ENCODE measurements at places on chromosomes 4 and X. TPM values are rescaled to one million over a fixed set of nuclear protein-coding genes. Genes with fewer than 3 reads are reported as not detected.

Gene WDR17
- total RNA-seq, result 0.40 TPM

Gene CRLF2
- total RNA-seq, result 0.31 TPM

Gene TET2
- 35.8 TPM for total RNA-seq

Gene ZNF275
- 2.3 TPM for total RNA-seq

Gene GPC3
- total RNA-seq, result 10.9 TPM

Gene STX18
- total RNA-seq, result 16.1 TPM

Gene IL3RA
- total RNA-seq, result 4.2 TPM

GRCh38 chrX:72026341-72027023, 105.2 kb downstream of the RTL5 start:
- no peak overlapping the region for H3K4me3 ChIP-seq
- no peaks in the 10 kb centered on the region for H3K27me3 ChIP-seq
- H3K4me1 ChIP-seq, result peaks cover 3% of the 10 kb centered on the region
- no peaks in the 10 kb centered on the region for H3K36me3 ChIP-seq

- DNase-seq, result no peak
- no peaks in the 10 kb centered on the region for H3K27me3 ChIP-seq
- H3K36me3 ChIP-seq, result no peaks in the 10 kb centered on the region
- H3K27ac ChIP-seq, result no peak overlapping the region
- peaks cover 25% of the 10 kb centered on the region for H3K4me1 ChIP-seq
Measured at GRCh38 chr4:158129694-158130093, 43.1 kb downstream of the GASK1B start.

DNA sequence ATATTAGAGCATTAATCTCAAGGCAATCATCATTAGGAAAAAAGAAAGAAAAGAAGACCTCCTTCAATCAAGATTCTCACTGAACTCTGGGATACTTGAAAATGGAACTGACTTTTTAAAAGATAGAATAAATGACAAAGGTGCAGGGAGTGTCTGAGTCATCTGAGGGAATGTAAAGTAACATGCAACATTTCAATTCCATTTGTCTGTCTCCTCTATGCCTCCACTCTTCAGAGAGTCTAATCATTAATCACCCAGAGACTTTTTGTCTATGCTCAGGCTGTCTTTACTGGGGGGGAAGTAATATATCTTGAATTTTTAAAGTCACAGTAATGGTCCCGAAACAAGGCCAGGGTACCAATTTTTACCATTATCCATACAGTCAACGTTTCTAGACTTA, 55.0 kb upstream of the PACRGL start:
- no peaks in the 10 kb centered on the region for H3K4me1 ChIP-seq
- H3K27me3 ChIP-seq, result no peaks in the 10 kb centered on the region
- no peaks in the 10 kb centered on the region for H3K36me3 ChIP-seq
- no peak overlapping the region for H3K4me3 ChIP-seq

- no peak overlapping the region for H3K4me3 ChIP-seq
- no peaks in the 10 kb centered on the region for H3K27me3 ChIP-seq
- H3K36me3 ChIP-seq, result no peaks in the 10 kb centered on the region
- no peaks in the 10 kb centered on the region for H3K4me1 ChIP-seq
- peak overlapping the region; percentile 45 for H3K27ac ChIP-seq
Measured at GRCh38 chrX:103442536-103442901, 66.2 kb downstream of the BEX3 start.

DNA sequence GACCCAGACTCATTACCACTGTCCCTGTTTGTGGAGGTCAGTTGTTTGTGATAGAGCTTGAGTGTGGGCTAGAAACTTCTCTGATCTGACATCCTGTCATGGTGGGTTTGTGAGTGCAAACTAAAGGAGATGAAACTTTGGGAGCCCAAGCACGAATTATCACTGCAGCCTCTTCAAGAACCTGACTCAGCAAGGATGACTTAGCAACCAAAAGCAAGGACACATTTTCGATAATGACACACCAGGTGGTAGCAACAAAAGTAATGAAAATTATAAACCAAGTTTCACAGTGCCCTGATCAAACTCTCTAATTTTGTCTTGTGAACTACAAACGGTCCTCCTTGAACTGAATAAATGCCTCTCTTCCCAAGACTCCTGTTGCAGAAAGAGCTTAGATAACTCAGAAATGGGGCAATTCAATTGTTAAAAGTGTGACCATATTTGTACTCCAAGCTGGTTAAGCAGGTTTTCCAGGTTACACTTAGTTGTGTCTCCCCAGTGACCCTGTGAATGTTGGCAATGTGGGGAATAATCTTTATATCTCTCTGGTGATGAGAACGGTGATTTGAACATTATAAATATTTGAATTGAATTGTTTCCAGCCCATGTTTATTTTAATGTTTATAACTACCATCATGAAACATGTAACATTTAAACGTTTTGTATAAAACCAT, 52.6 kb upstream of the ATP8A1 start:
- H3K4me1 ChIP-seq, result no peaks in the 10 kb centered on the region
- no peak overlapping the region for H3K27ac ChIP-seq
- DNase-seq, result no peak
- H3K27me3 ChIP-seq, result no peaks in the 10 kb centered on the region

- no peak overlapping the region for H3K27ac ChIP-seq
- H3K4me3 ChIP-seq, result no peak overlapping the region
- H3K36me3 ChIP-seq, result no peaks in the 10 kb centered on the region
- no peaks in the 10 kb centered on the region for H3K27me3 ChIP-seq
- no peaks in the 10 kb centered on the region for H3K4me1 ChIP-seq
Measured at GRCh38 chr4:134320048-134320447, 118.5 kb upstream of the PABPC4L start.

GRCh38 chr4:67125636-67126514, 419.4 kb downstream of the CENPC start:
- no peaks in the 10 kb centered on the region for H3K27me3 ChIP-seq
- DNase-seq, result no peak
- H3K4me1 ChIP-seq, result no peaks in the 10 kb centered on the region
- H3K4me3 ChIP-seq, result no peak overlapping the region
- no peaks in the 10 kb centered on the region for H3K36me3 ChIP-seq
- no peak overlapping the region for H3K27ac ChIP-seq

DNA sequence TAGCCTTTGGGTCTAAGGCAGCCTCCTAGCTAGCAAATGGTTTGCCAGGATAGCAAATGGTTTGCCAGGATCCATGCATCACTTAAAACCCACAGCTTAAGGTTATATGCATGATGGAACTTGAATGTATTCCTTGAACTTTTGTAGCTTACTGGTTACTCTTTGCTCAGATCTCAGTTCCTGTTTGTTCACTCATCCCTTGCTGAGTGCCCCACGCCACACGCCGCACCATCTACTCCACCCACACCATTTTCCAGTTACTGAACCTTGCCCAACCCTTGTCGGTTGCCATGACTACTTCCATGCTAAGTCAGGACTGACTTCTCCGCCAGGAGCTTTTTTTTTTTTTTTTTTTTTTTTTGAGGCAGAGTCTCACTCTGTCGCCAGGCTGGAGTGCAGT, 29.5 kb upstream of the XIAP start:
- no peaks in the 10 kb centered on the region for H3K27me3 ChIP-seq
- DNase-seq, result no peak
- no peak overlapping the region for H3K4me3 ChIP-seq
- no peak overlapping the region for H3K27ac ChIP-seq

GRCh38 chrX:37993837-37994619, 12.3 kb upstream of the SYTL5 start:
- no peak for DNase-seq
- no peaks in the 10 kb centered on the region for H3K4me1 ChIP-seq
- no peak overlapping the region for H3K4me3 ChIP-seq
- H3K36me3 ChIP-seq, result no peaks in the 10 kb centered on the region

DNA sequence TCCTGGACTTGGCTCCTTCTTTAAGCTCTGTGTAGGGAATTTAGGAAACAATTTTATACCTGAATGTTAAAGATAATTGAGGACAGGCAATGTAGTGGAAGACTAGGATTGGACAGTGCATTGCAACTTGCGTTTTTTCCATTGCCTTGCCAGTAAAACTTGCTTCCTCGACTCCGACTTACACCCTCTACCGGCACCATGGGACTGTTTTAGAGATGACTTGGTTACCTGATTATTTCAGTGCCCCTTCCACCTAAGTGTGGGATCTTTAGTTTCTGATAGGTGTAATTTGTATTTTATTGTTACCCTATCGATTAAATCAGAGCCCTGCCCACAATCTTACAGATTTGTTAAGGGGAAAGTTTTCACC, 1.2 kb downstream of the PRPS1 start:
- H3K4me3 ChIP-seq, result peak overlapping the region; percentile 60
- peaks cover 5% of the 10 kb centered on the region for H3K4me1 ChIP-seq
- H3K27me3 ChIP-seq, result no peaks in the 10 kb centered on the region
- no peak for DNase-seq

DNA sequence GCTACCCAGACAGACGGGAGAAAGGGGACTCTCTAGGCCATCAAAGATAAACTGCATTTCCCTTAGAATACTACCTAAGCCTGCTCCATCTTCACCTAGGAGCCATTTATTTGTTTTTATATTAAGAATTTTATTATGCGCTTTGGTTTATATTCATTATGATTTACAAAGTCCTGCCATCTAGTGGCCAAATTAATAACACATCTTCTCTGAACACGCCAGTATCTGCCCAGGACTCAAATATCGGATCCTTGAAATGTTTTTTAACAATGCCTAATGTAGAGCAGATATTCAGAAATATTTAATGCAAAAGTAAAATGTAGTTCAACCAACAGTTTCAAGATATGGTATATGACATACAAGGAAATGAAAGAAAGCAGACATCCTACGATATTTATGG, 20.8 kb upstream of the PRPS2 start:
- no peaks in the 10 kb centered on the region for H3K27me3 ChIP-seq
- H3K36me3 ChIP-seq, result no peaks in the 10 kb centered on the region
- no peaks in the 10 kb centered on the region for H3K4me1 ChIP-seq
- H3K4me3 ChIP-seq, result no peak overlapping the region
- DNase-seq, result no peak
- H3K27ac ChIP-seq, result no peak overlapping the region

DNA sequence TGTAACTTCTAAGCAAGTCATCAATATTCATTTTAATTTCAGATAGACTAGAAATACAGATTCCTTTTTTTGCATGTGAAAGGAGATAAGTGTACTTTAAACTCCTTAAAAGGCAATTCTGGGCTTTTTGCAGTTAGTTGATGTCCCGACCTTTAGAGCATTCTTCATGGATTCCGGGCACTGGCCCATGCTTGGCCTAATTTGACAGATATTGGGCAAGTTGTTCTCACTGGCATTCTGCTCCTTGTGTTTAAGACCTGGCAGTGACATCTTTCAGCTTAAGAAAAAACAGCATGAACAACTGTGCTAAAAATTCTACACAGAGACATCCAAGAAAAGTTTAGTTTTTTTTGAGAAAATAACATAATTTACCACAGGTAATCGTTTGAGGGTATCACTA, 1037.2 kb downstream of the PCDH18 start:
- no peak overlapping the region for H3K4me3 ChIP-seq
- no peaks in the 10 kb centered on the region for H3K4me1 ChIP-seq
- DNase-seq, result no peak
- no peak overlapping the region for H3K27ac ChIP-seq
- H3K27me3 ChIP-seq, result no peaks in the 10 kb centered on the region
- H3K36me3 ChIP-seq, result no peaks in the 10 kb centered on the region

DNA sequence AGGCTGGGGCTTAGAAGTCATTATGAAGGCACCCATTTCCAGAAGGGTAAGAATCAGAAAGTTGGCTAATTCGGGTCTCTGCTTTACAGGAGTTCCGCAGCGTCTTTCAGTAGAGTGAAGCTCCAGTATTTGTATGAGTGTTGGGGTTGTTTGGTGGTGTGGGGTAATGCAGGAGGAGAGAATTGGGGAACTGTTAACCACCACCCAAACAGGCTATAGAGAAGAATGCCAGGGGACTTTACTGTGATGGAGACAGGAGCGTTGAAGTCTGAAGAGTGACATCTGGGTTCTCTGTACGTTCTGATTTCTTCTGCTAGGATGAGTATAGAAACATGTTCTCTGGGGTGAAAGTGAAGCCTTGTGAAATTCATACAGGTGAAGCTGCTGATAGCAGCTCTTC, 96.3 kb downstream of the TBL1X start:
- H3K27me3 ChIP-seq, result no peaks in the 10 kb centered on the region
- H3K27ac ChIP-seq, result no peak overlapping the region
- no peaks in the 10 kb centered on the region for H3K36me3 ChIP-seq
- peaks cover 4% of the 10 kb centered on the region for H3K4me1 ChIP-seq
- no peak for DNase-seq
- no peak overlapping the region for H3K4me3 ChIP-seq

- H3K4me3 ChIP-seq, result no peak overlapping the region
- H3K36me3 ChIP-seq, result no peaks in the 10 kb centered on the region
- no peak for DNase-seq
- no peak overlapping the region for H3K27ac ChIP-seq
- H3K4me1 ChIP-seq, result no peaks in the 10 kb centered on the region
- no peaks in the 10 kb centered on the region for H3K27me3 ChIP-seq
Measured at GRCh38 chrX:110374559-110374958, 15.9 kb downstream of the RTL9 start.

DNA sequence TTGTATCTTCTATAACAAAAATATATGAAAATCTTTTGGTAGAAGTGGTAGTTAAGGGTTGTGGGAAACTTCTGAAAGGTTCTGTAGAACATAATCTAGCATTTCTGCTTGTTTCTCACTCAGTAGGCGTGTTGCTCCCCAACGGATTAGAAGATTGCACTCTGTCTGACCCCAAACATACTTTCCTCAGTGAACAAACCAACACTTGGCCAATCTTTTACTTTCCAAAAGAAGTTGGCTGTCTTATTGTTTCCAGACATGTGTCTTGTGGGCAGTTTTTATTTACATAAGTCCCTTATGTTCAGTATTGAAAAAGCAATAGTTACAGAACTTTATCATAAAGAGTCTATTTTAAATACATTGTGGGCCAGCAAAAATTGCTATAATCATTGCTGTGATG, 312.8 kb upstream of the EPHA5 start:
- H3K36me3 ChIP-seq, result no peaks in the 10 kb centered on the region
- no peak overlapping the region for H3K4me3 ChIP-seq
- DNase-seq, result no peak
- H3K27me3 ChIP-seq, result no peaks in the 10 kb centered on the region
- H3K27ac ChIP-seq, result no peak overlapping the region

- no peaks in the 10 kb centered on the region for H3K36me3 ChIP-seq
- no peak overlapping the region for H3K4me3 ChIP-seq
- no peak for DNase-seq
- no peaks in the 10 kb centered on the region for H3K4me1 ChIP-seq
Measured at GRCh38 chr4:22713841-22714240, 21.1 kb downstream of the GBA3 start.

DNA sequence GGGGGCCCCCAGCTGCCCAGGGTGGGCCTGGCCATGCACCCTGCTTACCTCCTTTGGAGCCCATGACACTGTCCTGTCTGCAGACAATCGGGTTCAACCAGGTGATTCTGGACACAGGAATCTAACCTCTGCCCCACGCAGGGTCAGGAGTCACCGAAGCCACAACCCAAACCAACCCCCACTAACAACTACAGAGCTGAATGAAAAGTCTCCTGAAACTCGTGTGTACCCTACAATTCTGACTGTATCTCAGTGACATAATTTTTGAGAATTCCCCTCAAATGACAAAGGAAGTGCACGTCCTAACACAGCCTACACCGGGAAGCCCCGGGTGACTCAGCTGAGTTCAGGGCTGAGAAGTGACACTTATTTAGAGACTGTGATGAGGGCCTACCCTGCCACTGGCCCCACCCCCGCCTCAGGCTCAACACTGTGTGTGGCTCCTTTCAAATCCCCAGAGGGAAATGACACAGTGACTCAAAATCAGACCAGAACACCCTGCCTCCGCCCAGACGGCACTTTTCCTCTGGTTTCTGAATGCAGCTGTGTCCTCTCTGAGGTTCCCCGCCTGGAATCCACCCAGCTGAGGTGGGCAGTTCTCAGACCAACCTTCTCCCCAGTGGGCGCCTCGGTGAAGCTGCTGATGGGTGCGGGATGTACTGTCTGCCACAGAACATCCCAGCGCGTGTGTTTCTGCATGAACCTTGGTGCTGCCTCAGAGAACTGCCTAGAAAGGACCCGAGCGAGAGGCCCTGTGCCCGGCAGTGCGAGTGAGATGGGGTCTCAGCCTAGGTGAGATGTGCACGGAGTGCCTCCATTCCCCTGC, 9.9 kb downstream of the TNIP2 start:
- DNase-seq, result no peak
- H3K27me3 ChIP-seq, result no peaks in the 10 kb centered on the region
- no peak overlapping the region for H3K4me3 ChIP-seq
- peaks cover 27% of the 10 kb centered on the region for H3K4me1 ChIP-seq
